ENCODE measurements at places on chromosomes 1 and 21.

GRCh38 chr1:240074422-240074821 lies 17.3 kb upstream of the FMN2 start:
- DNase-seq = no peak

- no peak for DNase-seq
Measured at GRCh38 chr1:169102567-169102966, 3.9 kb upstream of the ATP1B1 start.

GRCh38 chr1:22406722-22407495 lies 44.7 kb upstream of the ZBTB40 start:
- DNase-seq = no peak

DNA sequence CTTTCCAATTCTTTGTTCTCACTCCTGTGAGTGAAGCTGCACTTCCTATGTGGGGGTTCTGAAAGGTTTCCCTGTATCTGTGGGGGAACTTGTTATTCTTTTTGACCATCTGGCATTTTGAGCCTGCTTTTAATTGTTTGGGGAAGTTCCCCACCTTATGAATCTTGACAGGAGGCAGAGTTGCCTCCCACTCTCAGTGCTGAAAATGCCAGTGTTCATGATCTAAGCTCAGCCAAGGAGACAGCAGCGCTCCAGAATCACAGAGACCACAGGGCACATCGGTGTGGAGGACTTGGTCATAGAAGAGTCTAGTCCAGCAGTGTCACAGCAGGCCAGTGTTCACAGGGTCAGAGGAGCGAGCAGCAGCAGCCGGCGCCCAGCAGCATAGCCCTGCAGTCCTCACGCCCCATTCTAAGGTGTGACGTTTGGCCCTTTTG lies 63.8 kb upstream of the PRDX6 start:
- DNase-seq = no peak

GRCh38 chr1:99005537-99005942 lies 879 bp upstream of the PLPPR5 start:
- DNase-seq = no peak

- no peak for DNase-seq
Measured at GRCh38 chr1:207389728-207390464, 64.2 kb upstream of the CR2 start.

DNA sequence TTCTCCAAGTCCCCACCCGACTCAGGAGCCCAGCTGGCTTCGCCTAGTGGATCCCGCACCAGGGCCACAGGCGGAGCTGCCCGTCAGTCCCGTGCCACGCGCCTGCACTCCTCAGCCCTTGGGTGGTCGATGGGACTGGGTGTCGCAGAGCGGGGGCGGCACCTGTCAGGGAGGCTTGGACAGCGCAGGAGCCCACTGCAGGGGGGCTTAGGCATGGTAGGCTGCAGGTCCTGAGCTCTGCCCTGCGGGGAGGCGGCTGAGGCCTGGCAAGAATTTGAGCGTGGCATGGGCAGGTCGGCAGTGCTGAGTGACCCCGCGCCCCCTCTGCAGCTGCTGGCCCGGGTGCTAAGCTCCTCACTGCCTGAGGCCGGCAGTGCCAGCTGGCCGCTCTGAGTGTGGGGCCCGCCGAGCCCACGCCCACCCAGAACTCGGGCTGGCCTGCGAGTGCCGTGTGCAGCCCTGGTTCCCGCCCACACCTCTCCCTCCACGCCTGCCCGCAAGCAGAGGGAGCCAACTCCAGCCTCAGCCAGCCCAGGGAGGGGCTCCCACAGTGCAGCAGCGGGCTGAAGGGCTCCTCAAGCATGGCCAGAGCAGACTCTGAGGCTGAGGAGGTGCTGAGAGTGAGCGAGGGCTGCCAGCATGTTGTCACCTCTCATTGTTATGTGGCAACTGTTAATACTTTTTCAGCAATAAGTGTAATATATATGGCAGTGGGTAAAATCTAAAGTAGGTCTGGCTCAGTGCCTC lies 548.4 kb upstream of the BRINP3 start:
- DNase-seq = no peak

DNA sequence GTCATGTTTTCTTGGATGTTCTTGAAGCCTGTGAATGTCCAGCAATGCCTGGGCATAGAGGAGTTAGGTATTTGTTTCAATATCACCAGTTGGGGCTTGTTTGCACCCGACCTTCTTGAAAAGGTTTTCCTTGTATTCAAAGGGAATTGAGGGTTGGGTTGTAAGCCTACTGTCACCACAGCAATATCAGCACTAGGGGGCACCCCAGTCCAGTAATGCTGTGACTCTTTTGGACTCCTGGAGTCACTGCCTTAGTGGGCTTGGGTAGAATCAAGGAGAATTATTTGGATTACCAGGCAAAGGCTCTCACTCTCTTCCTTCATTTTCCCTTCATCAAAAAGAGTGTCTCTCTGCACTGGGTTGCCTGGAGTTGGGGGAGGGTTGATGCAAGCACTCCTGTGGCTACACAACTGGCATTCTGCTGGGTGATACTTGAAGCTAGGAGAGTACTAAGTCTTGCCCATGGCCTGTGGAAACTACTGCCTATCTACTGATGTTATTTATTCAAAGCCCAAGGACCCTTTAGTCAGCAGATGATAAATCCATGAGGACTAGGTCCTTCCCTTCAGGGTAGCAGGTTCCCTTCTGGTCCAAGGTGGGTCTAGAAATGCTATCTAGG lies 34.5 kb downstream of the OR10R2 start:
- DNase-seq = peak; percentile 16

GRCh38 chr21:45041351-45041805 lies 33.0 kb upstream of the ADARB1 start:
- DNase-seq = no peak

GRCh38 chr1:116567790-116568661 lies 2.8 kb downstream of the CD58 start:
- DNase-seq = no peak

DNA sequence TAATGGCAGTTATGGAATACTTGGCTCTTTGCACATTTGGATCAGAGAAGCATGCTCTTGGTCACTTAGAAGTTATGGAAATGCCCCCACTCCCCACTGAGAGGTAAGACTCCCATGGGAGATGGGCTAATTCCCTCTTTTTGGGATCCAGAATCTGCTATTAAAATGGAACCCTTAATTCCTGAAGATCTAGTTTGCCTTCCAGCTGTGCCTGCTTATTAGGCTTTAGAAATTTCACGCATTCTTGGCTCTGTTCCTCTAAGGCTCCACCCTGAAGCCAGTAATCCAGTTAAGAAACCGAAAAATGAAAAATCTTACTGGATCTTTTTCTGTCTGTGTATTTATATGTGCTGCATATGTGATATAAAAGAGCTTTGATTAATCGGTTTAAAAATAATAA lies 76.7 kb downstream of the USH2A start:
- no peak for DNase-seq

- DNase-seq = no peak
Measured at GRCh38 chr1:54543729-54544496, 4.1 kb upstream of the ACOT11 start.

GRCh38 chr1:194786027-194786426 lies 1599.6 kb upstream of the B3GALT2 start:
- DNase-seq = no peak

DNA sequence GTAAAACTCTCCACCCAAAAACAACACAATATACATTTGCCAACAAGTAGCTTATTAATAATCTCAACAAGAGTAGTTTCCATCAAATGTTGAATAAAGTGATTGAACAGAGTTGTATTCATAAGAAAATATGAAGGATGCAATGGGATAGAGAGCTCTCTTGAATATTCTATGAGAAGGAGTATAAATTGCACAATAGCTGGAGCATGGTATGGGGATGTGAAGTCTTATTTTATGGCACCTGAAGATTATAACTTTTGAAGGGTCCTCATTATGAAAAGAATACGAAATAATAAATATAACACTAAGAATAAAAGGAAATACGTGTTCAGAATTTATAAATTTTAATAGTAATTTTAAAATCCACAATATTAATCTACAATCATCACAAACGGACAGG lies 1415.1 kb downstream of the KCNT2 start:
- DNase-seq = no peak

- no peak for DNase-seq
Measured at GRCh38 chr1:189659731-189660130, 817.9 kb downstream of the BRINP3 start.

- DNase-seq = no peak
Measured at GRCh38 chr1:209815931-209816341, 10.0 kb upstream of the IRF6 start.
